ENCODE measurements at places on chromosomes 13 and 19. TPM values are rescaled to one million over a fixed set of nuclear protein-coding genes. Genes with fewer than 3 reads are reported as not detected.

GAPDHS gene
- total RNA-seq = not detected

ICAM3 gene
- 12.0 TPM for total RNA-seq

KLK5 gene
- not detected for total RNA-seq

PEG3 gene
- total RNA-seq = 0.16 TPM

ZNF324 gene
- 9.9 TPM for total RNA-seq

ZNF667 gene
- total RNA-seq = 5.4 TPM

AMER2 gene
- under 0.01 TPM for total RNA-seq

DNAJC15 gene
- 29.4 TPM for total RNA-seq

ZNF563 gene
- 5.2 TPM for total RNA-seq

DACT3 gene
- 4.6 TPM for total RNA-seq

NAPSA gene
- total RNA-seq = 0.16 TPM

ANO8 gene
- total RNA-seq = 2.2 TPM

NUP62 gene
- total RNA-seq = 13.7 TPM

PSG11 gene
- not detected for total RNA-seq

TIMM13 gene
- 41.2 TPM for total RNA-seq

CHST8 gene
- total RNA-seq = not detected

ZNF708 gene
- total RNA-seq = 3.7 TPM

SIGLECL1 gene
- total RNA-seq = not detected

TNFSF13B gene
- 5.5 TPM for total RNA-seq

SCN1B gene
- total RNA-seq = 15.6 TPM

CLDN10 gene
- not detected for total RNA-seq

FAM216B gene
- total RNA-seq = not detected

CEACAM16 gene
- not detected for total RNA-seq

GJB6 gene
- not detected for total RNA-seq

FLT1 gene
- total RNA-seq = 0.16 TPM

ZNF709 gene
- total RNA-seq = 3.2 TPM

ARHGAP45 gene
- total RNA-seq = 0.79 TPM

SIAH3 gene
- not detected for total RNA-seq

PCP2 gene
- not detected for total RNA-seq

KIR3DL1 gene
- not detected for total RNA-seq

TEX29 gene
- total RNA-seq = 0.17 TPM

GIPC3 gene
- total RNA-seq = not detected

RXFP2 gene
- not detected for total RNA-seq

ATP12A gene
- not detected for total RNA-seq

ZNF497 gene
- total RNA-seq = 0.79 TPM

CGB2 gene
- total RNA-seq = not detected

Measured in bronchial smooth muscle cell (primary cell).